ENCODE measurements at places on chromosomes 11 and 22.

- H3K4me3 ChIP-seq, result no peak overlapping the region
- peaks cover 43% of the 10 kb centered on the region for H3K36me3 ChIP-seq
- H3K27me3 ChIP-seq, result peaks cover 21% of the 10 kb centered on the region
- H3K27ac ChIP-seq, result no peak overlapping the region
- peaks cover 24% of the 10 kb centered on the region for H3K4me1 ChIP-seq
- no peak for DNase-seq
Measured at GRCh38 chr11:72236774-72237111, 7.2 kb downstream of the PHOX2A start.

- no peak overlapping the region for H3K27ac ChIP-seq
- H3K4me3 ChIP-seq, result no peak overlapping the region
- H3K36me3 ChIP-seq, result no peaks in the 10 kb centered on the region
Measured at GRCh38 chr11:87260811-87261210, 223.1 kb downstream of the TMEM135 start.

- peak; percentile 53 for DNase-seq
- no peak overlapping the region for H3K4me3 ChIP-seq
- H3K36me3 ChIP-seq, result no peaks in the 10 kb centered on the region
- no peaks in the 10 kb centered on the region for H3K27me3 ChIP-seq
- no peaks in the 10 kb centered on the region for H3K4me1 ChIP-seq
- H3K27ac ChIP-seq, result no peak overlapping the region
Measured at GRCh38 chr22:30485362-30485988, 13.7 kb upstream of the SEC14L3 start.

DNA sequence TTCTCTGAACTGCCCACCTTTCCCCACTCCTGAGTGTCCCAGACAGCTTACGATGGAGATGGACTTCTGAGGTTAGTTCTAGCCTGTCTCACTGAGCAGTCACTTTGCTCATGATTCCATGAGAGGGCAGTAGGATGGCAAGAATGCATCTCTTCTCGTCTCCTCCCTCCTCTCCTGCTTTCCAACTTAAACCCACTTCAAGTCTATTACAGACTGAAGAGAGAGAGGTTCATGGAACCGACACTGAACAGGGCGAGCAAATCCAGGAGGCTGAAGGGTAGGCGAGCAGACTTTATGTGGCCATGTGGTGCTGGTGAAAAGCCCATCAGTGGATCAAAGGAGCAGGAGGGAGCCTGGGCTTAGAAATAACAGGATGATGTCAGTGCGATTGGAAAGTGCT, 38.6 kb downstream of the CEP164 start:
- no peaks in the 10 kb centered on the region for H3K4me1 ChIP-seq
- no peaks in the 10 kb centered on the region for H3K27me3 ChIP-seq
- H3K36me3 ChIP-seq, result peaks cover 81% of the 10 kb centered on the region
- H3K4me3 ChIP-seq, result no peak overlapping the region

DNA sequence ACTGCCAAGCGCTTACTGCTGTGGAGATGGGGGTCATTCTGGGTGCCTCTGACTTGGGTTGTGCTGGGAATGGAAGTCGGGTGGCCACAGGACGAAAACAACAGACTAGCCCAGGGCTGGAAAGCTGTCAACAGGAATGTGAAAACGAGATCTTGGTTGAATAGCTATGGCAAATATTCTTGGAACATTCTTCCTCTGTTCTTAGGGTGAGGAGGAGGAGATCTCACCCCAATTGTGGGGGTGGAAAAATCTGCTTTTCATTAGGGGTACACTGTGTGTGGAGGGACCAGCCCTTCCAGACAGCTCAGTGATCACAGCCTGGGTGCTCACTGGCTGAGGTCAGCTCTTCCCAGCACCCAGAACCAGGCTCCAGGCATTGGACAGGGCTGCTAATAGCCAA, 52.0 kb upstream of the PRSS23 start:
- H3K36me3 ChIP-seq, result no peaks in the 10 kb centered on the region
- no peak overlapping the region for H3K27ac ChIP-seq
- H3K4me1 ChIP-seq, result peaks cover 11% of the 10 kb centered on the region
- no peak overlapping the region for H3K4me3 ChIP-seq
- no peaks in the 10 kb centered on the region for H3K27me3 ChIP-seq

GRCh38 chr11:97610000-97610399, 1220.2 kb downstream of the JRKL start:
- no peaks in the 10 kb centered on the region for H3K4me1 ChIP-seq
- no peak overlapping the region for H3K4me3 ChIP-seq
- H3K27ac ChIP-seq, result no peak overlapping the region
- DNase-seq, result no peak

DNA sequence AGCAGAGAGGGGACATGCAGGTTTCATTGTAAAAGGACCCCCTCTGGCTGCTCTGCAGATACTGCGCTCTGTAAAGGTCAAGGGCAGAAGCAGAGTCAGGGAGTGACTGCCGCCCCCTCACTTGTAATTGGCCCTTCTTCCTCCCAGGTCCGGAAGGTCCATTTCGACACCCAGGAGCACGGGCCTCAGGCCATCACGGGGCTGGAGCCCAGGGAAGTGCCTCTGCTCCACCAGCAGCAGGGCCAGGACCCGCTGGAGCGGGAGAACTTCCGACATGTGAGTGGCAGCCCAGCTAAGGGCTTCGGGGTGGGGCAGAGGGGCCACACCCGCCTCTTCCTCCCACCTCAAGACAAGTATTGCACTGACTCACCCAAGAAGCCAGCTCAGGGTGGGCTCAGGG, 24.0 kb upstream of the LRRC10B start:
- H3K27me3 ChIP-seq, result no peaks in the 10 kb centered on the region
- no peaks in the 10 kb centered on the region for H3K36me3 ChIP-seq
- no peak for DNase-seq

DNA sequence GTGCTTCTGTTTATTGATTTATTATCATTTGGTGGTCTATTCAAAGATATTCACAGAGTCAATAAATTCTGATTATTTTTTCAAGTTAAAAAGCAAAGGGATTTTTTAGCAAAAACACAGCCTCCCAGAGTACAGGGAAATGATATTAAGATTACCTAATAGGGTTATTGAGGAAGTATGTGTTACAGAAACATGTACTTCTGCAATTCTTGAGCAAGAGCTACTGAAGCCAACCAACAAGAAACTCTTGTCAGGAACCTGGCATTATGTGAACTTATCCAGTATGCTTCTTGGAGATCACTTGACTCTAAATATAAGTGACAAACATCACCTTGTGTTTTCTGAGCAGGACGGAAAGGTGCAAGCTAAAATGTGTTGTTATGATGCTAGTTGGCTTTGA, 42.0 kb upstream of the CARD18 start:
- H3K4me3 ChIP-seq, result no peak overlapping the region
- H3K4me1 ChIP-seq, result no peaks in the 10 kb centered on the region
- no peaks in the 10 kb centered on the region for H3K27me3 ChIP-seq
- no peak for DNase-seq
- H3K27ac ChIP-seq, result no peak overlapping the region

GRCh38 chr22:41902932-41903421, 11.9 kb downstream of the SHISA8 start:
- DNase-seq, result no peak
- H3K27me3 ChIP-seq, result no peaks in the 10 kb centered on the region
- H3K4me1 ChIP-seq, result peaks cover 5% of the 10 kb centered on the region
- no peak overlapping the region for H3K4me3 ChIP-seq
- peaks cover 98% of the 10 kb centered on the region for H3K36me3 ChIP-seq

DNA sequence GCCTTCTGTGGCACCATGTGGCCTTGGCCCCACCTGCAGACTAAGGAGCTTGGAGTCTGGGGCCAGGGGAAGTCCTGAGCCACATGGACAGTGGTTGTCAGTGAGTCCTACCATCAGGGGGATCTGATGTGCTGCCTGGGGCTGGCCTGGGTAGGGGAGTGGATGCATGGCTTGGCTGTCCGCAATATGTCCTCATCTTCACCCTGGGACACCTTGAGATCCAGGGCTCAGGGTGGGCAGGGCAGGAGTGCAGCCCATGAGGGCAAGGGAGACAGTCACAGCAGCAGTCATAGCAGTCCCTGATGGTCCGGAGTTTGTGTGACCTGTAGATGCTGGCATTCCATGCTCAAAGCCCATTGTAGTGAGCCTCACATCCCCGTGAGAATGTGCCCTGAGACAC, 256.8 kb upstream of the B3GAT1 start:
- H3K4me1 ChIP-seq, result peaks cover 11% of the 10 kb centered on the region
- no peak for DNase-seq
- peaks cover 3% of the 10 kb centered on the region for H3K27me3 ChIP-seq
- H3K36me3 ChIP-seq, result no peaks in the 10 kb centered on the region
- H3K4me3 ChIP-seq, result peak overlapping the region; percentile 59

- peaks cover 34% of the 10 kb centered on the region for H3K36me3 ChIP-seq
- no peak for DNase-seq
- no peak overlapping the region for H3K27ac ChIP-seq
Measured at GRCh38 chr11:68539395-68539794, 78.8 kb downstream of the PPP6R3 start.

DNA sequence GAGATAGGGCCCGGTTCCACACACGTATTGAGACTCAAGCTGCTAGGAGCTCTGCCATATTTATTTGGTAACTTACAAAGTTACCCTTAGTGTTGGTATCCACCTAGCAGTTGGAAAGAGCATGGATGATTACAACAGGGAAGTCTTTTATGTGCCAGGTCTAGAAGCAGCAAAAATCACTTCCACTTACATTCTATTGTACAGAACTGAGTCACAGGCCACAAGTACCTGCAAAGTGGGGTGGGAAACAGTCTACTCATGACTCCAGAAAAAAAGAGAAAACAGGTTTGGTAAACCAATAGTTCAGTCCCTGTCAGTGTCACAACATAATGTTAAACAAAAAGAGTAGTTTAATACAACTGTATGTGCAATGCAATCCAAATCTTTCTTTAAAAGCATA, 279.6 kb upstream of the PITPNB start:
- H3K27ac ChIP-seq, result no peak overlapping the region
- H3K4me3 ChIP-seq, result no peak overlapping the region
- no peaks in the 10 kb centered on the region for H3K36me3 ChIP-seq
- no peaks in the 10 kb centered on the region for H3K27me3 ChIP-seq
- H3K4me1 ChIP-seq, result no peaks in the 10 kb centered on the region

DNA sequence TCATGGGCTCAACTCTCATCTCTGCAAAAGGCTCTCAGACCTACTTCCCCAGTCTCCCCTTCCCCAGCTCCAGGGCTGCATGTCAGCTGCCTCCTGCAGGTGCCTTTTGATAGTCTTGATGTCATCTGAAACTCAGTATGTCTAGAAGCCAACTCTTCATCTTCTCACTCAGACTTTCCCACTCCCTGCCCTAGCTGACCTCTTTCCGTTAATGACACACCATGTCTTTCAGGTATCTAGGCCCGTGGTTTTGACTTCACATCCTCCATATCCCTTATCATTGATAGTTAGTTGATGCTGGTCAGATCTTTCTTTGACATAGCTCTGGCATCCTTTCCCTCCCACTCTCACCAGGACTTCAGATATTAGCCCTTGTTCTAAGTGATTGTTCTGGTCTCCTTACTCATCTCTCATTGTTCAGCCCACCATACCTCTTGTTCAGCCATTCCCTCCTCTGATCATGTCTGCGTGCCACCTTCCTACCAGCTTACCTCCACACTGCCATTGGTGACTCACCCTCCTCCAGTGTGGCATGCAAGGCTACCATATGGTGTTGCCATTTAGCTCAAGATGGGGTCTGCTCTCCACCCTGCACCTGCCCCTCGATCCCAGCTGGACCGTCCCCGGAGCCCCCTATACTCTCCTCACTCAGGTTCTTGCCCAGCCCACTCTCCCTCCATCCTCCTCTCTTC, 18.4 kb downstream of the TTC12 start:
- no peaks in the 10 kb centered on the region for H3K4me1 ChIP-seq
- no peaks in the 10 kb centered on the region for H3K27me3 ChIP-seq

DNA sequence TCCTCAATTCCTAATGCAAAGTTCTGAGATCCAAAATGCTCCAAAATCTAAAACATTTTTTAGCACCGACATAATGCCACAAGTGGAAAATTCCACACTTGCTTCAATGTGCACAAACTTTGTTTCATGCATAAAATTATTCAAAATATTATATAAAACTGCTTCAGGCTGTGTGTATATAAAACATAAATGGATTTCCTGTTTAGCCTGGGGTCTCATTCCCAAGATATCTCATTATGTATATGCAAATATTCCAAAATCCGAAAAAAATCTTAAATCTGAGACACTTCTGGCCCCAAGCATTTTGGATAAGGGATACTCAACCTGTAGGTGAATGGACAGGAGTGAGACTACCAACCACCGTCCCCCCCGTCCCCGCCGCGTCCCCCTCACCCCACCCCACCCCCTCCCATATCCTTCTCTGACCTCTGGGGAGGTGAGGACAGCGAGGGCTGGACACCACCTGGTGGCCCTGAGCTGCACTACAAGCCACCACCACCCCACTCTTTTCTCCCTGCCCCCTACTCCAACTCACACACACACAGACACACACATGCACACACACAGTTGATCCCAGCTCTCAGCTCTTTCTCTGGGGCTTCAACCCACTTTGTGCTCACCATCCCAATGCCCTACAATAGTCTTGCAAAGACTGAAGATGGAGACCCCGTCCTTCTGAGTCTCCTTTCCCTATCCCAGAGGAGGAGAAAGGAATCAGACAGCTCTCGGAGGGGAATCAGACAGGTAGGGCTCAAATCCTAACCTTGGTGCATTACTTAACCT, 101.0 kb downstream of the PDE2A start:
- peak; percentile 56 for DNase-seq
- H3K27me3 ChIP-seq, result no peaks in the 10 kb centered on the region
- H3K4me1 ChIP-seq, result peaks cover 2% of the 10 kb centered on the region
- H3K4me3 ChIP-seq, result no peak overlapping the region
- H3K27ac ChIP-seq, result no peak overlapping the region

- no peaks in the 10 kb centered on the region for H3K27me3 ChIP-seq
- no peaks in the 10 kb centered on the region for H3K36me3 ChIP-seq
- DNase-seq, result no peak
- H3K27ac ChIP-seq, result peak overlapping the region; percentile 91
- peak overlapping the region; percentile 63 for H3K4me3 ChIP-seq
- H3K4me1 ChIP-seq, result peaks cover 4% of the 10 kb centered on the region
Measured at GRCh38 chr11:73760135-73760678, 667 bp downstream of the RAB6A start.

- H3K27ac ChIP-seq, result peak overlapping the region; percentile 10
- H3K36me3 ChIP-seq, result no peaks in the 10 kb centered on the region
- H3K27me3 ChIP-seq, result no peaks in the 10 kb centered on the region
Measured at GRCh38 chr11:62398011-62398994, 20.5 kb upstream of the SCGB1A1 start.

DNA sequence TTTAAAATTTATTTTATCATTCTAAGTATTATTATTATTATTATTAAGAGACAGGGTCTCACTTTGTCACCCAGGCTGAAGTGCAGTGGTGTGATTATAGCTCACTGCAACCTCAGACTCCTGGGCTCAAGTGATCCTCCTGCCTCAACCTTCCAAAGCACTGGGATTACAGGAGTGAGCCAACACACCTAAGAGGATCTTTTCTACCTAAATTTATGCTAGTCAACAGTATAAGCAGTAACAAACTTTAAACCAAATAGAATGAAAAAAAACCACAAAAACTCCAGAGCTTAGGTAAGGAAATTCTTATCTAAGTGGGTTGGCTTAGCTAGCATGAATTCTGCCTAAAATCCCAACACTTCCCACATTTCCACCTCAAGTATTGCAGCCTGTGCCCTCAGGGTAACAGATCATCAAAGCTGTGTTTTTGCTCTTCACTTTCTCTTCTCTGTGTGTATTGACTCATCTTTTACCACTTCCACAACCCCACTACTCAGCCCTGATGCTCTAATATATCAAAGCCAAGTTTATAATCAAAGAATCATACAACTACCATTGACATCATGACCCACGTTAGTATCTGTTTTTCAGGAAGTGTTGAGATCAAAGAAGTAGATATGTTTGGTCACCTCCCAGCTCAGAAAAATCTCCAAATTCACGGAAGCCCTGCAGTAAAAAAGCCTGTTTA, 93.7 kb upstream of the SPON1 start:
- no peak overlapping the region for H3K27ac ChIP-seq
- no peak overlapping the region for H3K4me3 ChIP-seq
- H3K4me1 ChIP-seq, result peaks cover 2% of the 10 kb centered on the region
- H3K36me3 ChIP-seq, result no peaks in the 10 kb centered on the region
- no peaks in the 10 kb centered on the region for H3K27me3 ChIP-seq
- DNase-seq, result no peak

- no peaks in the 10 kb centered on the region for H3K36me3 ChIP-seq
- no peaks in the 10 kb centered on the region for H3K4me1 ChIP-seq
Measured at GRCh38 chr11:98099371-98099770, 921.4 kb upstream of the CNTN5 start.
